ENCODE measurements at places on chromosomes 3 and 15.
A peak's percentile ranks its signal among the peaks of the same experiment; 100 is the strongest.

- no peak for DNase-seq
These were observed 106.3 kb upstream of the PRICKLE2 start for GRCh38 chr3:64331605-64332004.

- no peak for DNase-seq
These were observed 38.8 kb downstream of the SMAD6 start for GRCh38 chr15:66740802-66741201.

DNA sequence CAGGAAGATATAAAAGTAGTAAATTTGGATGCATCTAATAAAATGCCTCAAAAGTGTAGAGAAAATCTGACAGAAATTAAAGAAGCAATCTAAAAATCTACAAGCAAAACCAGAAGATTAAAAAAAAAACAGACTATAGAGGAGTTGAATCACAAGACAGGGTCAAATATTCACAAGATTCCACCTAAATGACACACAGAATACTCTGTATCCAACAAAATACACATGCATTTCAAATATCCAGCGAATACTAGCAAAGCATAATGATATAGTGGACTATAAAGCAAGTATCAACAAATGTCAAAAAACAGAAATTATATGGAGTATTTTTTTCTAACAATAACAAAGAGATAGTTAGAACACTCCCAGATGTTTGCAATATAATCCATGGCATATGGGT lies 20.5 kb upstream of the ACTC1 start:
- no peak for DNase-seq

GRCh38 chr3:29099775-29100174 lies 181.1 kb upstream of the RBMS3 start:
- DNase-seq = no peak

- DNase-seq = no peak
These were observed 24.4 kb downstream of the LARS2 start for GRCh38 chr3:45412763-45413162.

- no peak for DNase-seq
These were observed 74.2 kb upstream of the ABHD17C start for GRCh38 chr15:80620931-80621330.

DNA sequence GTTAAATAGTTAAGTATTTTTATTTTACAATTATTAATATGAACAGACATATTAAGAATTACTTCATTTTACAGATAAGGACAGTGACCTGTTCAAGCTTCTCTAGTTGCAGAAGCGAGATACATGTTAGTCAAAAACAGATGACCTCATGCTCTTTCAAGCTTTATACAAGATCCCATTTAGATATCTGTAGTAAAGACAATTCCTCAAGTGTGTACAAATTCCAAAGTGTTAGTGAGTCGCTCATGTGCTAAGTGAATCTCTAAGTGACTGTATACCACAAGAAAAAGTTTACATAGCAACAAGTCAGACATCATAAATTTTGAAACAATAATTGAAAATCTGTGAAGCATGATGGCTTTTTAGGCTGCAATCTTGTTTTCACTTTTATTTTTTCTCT lies 293.8 kb downstream of the ROBO1 start:
- DNase-seq = no peak

GRCh38 chr15:76177491-76178040 lies 117.8 kb downstream of the TMEM266 start:
- DNase-seq = no peak

- no peak for DNase-seq
These were observed 23.3 kb upstream of the C15orf39 start for GRCh38 chr15:75178171-75178937.

- DNase-seq = no peak
These were observed 16.1 kb upstream of the DCBLD2 start for GRCh38 chr3:98917608-98918007.

GRCh38 chr3:84100861-84101260 lies 857.9 kb upstream of the CADM2 start:
- DNase-seq = no peak

GRCh38 chr3:133295199-133295901 lies 104.5 kb upstream of the BFSP2 start:
- no peak for DNase-seq

DNA sequence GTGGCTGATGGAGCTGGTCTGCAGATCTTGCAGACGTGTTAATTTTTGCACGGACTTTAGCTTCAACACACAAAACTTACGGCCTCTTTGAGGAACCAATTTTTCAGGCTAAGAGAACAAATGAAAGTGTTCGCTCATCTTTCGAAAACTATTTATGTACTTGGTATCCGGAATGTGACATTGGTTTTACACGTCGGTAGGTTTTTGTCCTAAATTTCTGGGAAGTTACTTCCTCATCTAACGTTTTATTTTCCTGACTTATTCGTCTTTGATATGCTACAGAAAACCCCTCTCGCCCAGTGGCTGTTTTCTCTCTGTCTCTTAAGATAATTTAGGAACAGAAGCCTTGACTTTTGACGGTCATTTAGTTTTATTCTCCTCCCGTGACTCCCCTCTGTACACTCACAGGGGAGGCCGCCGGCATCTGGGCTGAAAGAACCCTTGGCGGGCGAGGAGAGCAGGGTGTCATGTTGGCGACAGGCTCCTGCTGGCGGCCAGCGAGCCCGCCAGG lies 834 bp upstream of the GREM1 start:
- peak; percentile 53 for DNase-seq

DNA sequence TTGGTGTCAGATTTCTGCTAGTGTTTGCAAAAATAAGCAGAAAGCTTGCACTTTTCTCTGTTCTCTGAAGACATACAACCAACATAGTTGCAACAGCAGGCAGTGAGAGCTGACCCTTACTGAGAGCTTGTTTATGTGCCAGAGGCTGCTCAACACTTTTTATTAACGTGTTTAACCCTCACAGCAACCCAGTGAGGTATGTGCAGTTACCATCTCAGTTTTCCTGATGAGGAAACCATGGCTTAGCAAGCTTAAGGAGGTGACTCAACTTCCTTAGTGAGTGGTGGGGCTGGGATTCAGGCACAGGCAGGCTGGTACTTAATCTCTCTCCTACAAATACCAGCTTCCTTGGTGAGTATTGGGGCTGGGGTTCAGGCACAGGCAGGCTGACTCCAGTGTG lies 158.1 kb upstream of the CTDSPL start:
- no peak for DNase-seq

DNA sequence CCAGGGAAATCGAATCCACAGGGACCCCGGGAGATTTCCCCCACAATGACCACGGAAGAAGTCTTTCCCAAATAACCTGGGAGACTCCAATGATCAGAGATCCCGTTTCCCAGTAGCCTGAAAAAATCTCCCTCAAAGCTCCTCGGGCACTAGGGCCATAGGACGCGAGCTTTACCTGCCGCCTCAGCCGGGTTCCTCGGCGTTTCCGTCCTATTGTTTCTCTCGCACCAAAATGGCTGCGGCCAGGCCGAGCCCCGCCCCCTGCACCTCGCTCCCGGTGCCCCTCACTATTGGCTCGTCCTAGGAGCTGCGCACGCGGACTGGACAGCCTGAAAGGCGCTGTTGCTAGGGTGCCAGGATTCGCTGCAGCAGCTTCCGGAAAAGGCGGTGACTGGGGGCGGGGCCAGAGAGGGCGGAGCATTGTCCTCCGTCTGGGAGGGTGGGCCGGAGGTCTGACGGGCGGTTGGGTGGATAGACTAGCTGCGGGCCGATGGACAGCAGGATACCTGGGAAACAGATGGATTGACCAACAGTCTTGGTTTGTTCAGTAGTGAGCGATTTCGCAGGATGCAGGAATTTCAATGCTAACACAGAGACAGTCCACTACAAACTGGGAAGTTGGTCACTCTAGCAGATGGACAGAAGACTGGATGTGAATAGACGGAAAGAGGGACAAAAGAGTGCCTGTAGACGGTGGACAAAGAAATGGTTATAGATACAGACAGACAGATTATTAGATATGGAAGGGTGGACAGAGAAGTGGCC lies at the start of gene IP6K2:
Gene IP6K2, minus strand, starts transcription at position 240 of the 765 bp plus-strand sequence. CDS start 21,930 bp downstream, outside the sequence.
- DNase-seq = peak; percentile 98

DNA sequence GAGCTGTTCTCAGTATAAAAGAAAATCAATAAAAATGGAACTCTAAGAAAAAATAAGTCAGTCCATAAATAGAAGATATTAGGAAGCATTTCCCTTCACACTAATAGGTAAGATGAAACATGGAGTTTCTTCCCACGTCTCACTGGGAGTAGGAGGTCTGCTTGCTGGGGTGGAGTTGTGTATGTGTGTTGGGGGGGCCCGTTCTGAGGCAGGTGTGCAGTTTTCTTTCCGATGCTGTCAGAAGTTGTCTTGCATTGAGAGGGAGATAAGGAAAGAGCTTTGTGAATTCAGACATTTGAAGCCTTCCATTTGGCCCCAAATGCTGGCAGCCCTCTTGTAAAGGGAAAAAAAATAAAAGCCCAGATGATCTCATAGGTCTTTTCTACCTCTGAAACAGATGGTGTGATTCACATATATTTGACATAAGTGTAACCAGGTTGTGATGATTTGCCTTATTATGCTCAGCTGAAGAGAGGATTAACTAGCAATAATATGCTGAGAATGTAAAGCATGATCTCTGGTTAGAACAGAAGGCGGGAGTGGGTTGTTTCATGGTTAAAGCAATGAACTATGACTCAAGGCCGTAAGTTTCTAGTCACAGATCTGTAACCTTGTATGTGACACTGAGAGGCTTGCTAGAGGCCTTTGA lies 8.8 kb downstream of the RASGRP1 start:
- DNase-seq = no peak

DNA sequence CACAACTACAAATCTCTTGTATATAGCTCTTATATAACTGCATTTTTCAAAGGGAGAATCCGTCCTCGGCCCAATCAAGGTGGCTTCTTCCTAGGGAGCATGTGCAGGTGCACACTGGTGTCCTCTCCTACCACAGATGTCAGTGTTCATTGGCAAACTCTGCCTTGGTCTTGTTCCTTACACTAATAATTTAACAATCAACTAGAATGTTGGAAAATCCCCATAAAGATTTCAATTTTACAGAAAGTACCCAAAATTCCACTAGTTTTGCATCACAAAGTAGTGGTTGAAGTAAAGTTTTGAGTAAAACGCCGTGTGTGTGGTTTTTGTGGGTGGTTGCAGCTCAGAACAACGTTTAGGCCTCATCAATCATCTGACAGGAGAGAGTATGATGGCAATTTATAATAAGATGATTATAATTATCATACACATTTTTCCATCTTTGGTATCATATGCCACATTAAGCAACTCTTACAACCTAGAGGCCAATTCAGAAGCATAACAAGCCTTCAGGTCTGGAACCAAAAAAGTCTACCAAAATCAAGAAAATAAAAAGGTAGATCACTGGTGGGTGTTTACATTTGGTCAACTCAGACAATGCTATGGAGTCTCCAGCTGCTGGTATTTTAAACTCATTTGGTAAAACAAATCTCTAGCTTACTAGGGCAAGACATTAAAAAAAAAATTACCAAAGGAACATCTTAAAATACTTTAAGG lies 128.9 kb upstream of the BHLHE40 start:
- DNase-seq = no peak

GRCh38 chr15:40102897-40103858 lies 5.5 kb downstream of the BMF start:
- DNase-seq = no peak

- no peak for DNase-seq
These were observed 157.0 kb downstream of the GABRG3 start for GRCh38 chr15:27127815-27128570.

DNA sequence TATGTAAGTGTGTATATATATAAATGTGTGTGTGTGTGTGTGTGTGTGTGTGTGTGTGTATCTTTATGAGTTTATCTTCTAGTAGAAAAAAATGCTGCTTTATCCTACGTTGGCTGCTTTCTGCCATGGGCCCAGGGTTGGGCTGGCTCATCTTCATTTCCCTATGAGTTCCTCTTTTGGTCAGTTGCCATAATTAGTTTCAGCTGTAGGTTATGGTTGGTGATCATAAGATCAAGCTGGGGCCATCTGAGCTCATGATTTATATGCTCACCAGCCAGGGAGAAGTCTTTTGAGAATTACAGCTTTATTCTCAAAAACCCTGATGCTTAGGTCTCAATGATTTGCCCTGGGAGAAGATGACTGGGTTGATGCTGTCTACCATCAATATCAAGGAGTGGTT lies 775.8 kb upstream of the ARPP21 start:
- DNase-seq = no peak

GRCh38 chr3:56753206-56753820 lies 48.4 kb downstream of the ARHGEF3 start:
- DNase-seq = peak; percentile 47

- DNase-seq = peak; percentile 66
These were observed 4.4 kb upstream of the SYNM start for GRCh38 chr15:99100245-99101173.

GRCh38 chr15:68399096-68400065 lies 32.6 kb downstream of the ITGA11 start:
- DNase-seq = no peak

GRCh38 chr3:42264399-42265058 lies 1.5 kb downstream of the CCK start:
- DNase-seq = peak; percentile 19

Data from suppressor macrophage (primary cell).